ENCODE measurements at places on chromosomes 12 and 14.

- DNase-seq: no peak
These were observed 148.6 kb downstream of the ANO4 start for GRCh38 chr12:100942984-100943749.

DNA sequence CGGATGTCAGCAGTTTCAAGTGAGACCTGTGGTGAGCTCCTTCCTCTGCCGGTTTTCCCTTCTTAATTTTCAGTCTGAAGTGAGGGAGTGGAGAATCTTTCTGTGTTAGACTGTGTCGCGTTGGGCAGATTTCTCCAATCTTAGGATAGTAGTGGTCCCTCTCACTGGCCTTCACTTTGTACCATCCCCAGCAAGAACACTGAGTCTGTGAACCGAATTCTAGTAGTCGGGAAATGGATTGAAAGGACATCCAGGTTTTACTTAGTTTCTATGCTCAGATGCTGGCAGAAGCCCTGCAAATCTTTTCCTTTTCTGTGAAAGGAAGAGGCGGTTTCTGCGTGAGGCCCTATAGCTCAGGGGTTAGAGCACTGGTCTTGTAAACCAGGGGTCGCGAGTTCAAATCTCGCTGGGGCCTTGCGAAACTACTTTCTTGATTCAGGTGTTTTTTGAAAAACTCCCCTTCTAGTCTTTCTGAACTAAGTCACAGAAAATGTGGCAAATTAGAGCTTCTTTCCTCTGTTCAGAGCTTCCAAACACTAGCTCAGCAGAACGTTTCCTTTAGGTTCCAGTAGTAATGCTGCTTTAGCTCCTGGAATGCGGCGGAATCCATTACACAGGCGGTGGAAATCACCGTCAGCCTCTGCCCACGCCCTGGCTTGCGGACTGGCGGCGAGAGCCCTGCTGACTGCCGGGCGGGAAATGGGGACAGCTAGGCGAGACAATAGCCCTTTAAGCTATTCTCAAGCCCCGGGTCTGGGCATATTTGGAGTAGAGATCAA lies 2.8 kb upstream of the RNASE4 start:
- DNase-seq: peak; percentile 52

- no peak for DNase-seq
These were observed 115.5 kb downstream of the FUT8 start for GRCh38 chr14:65528069-65528468.

GRCh38 chr14:92797935-92798653 lies 4.0 kb downstream of the GOLGA5 start:
- DNase-seq: no peak

DNA sequence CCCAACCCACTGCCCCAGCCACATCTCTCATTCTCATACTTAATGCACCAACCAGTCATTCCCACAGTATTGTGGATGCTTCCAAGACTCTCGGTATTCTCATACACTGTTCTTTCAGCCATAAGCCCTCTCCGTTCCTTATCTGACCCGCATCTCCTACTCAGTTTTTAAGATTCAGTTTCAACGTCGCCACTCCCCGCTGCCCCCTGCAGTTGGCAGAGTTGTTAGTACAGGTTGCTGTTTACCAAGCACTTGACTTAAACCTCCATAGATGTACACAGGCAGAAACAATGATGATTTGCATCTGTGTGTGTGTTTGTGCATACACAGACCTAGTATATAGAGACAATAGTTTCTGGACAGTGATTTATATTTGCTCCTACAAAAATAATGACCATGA lies 40.2 kb downstream of the PAH start:
- no peak for DNase-seq

DNA sequence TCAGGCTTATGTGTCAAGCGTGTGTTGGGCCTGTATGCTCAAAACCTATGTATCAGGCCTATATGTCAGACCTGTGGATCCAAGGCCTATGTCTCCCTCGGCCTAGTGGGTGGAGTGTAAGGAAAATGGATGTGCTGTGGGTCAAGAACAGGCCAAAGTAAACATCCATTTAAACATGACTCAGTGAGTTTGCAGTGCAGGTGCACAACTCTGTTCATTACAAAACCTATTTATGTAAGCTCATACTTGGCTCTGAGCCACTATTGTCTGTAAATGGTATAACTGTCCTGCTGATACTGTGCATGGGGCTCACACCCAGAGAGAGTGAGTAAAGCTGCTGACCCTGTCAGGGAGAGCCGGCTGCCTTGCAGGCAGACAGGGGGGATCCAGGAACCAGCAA lies 249.7 kb upstream of the AVPR1A start:
- DNase-seq: peak; percentile 32

- peak; percentile 52 for DNase-seq
These were observed 109.3 kb upstream of the MYF6 start for GRCh38 chr12:80598004-80598606.

GRCh38 chr14:102922490-102923200 lies at the start of gene AMN:
Gene AMN, plus strand, starts transcription at chr14:102922663. Its CDS starts 26 bp downstream, at chr14:102922689.
- DNase-seq: no peak

DNA sequence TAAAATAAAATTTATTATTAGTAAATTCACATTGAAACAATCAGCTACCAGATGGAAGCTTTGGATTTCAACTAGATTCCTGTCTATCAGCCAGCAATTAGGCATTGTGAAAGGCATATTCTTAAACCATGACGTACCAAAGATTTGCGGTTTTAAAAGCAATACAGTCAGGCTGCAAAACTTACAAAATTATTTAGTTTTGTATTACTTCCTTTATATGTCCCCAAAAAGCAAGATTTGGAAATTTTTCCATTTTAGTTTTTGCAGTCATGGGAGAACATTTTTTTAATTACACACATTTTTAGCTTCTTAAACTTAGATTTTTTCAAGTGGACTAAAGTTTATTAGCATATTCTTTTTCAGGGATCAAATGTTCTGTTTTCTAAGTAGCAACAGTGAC lies 225.0 kb upstream of the KITLG start:
- no peak for DNase-seq

- no peak for DNase-seq
These were observed 381.0 kb downstream of the NOVA1 start for GRCh38 chr14:26216786-26217185.

- DNase-seq: no peak
These were observed 59.7 kb downstream of the SCFD1 start for GRCh38 chr14:30681752-30682355.

GRCh38 chr14:75519826-75520728 lies 2.2 kb upstream of the BATF start:
- DNase-seq: no peak

GRCh38 chr14:64217834-64218233 lies 76.3 kb downstream of the ESR2 start:
- no peak for DNase-seq

DNA sequence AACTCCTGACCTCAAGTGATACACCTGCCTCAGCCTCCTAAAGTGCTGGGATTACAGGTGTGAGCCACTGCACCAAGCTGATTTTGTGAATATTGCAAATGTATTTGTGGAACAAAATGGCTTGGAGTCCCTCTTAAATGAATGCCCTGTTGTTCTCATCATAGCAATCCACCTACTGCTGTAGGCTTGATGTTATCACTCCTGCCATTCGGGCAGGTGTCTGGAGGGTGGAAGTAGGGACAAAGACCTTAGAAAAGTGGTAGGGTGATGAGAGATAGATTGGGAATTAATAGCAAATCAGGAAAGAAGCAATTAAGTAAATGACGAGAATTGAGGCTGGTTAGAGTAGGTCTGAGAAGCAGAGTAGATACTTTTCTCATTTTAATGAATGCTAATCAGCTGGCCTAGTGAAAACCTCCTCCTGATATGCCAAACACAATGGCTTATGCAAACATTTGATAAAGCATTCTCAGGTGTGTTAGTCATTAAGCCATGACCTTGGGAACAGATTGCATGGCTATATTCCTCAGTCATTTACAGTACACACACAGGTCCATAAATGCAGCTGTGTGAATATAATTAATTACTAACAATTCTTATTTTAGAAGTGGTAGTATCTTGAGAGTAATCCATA lies 60.5 kb upstream of the USP44 start:
- peak; percentile 68 for DNase-seq

DNA sequence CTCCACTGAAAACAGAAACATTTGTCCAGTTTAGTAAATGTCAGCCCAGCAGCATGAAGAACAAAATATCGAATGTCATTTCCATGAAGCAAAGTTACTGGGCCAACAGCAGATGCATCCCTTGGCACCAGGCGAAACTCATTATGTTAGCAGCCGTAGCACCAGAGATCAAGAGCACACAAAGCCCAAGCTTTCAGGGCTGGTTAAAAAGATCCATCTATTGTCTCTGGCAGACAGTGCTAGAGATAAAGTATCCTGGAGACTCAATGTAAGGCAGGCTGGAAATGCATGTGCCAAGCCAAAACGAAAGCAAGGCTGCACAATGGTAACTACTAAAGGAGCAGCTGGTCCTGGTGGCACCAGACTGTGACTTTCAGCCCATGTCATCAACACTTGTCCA lies 120.3 kb upstream of the PLEKHG7 start:
- DNase-seq: no peak

All from RWPE1 (cell line).